ENCODE measurements at places on chromosomes 1 and 21.

- DNase-seq, result no peak
Observed at GRCh38 chr1:44822981-44823451, 14.7 kb downstream of the BTBD19 start.

DNA sequence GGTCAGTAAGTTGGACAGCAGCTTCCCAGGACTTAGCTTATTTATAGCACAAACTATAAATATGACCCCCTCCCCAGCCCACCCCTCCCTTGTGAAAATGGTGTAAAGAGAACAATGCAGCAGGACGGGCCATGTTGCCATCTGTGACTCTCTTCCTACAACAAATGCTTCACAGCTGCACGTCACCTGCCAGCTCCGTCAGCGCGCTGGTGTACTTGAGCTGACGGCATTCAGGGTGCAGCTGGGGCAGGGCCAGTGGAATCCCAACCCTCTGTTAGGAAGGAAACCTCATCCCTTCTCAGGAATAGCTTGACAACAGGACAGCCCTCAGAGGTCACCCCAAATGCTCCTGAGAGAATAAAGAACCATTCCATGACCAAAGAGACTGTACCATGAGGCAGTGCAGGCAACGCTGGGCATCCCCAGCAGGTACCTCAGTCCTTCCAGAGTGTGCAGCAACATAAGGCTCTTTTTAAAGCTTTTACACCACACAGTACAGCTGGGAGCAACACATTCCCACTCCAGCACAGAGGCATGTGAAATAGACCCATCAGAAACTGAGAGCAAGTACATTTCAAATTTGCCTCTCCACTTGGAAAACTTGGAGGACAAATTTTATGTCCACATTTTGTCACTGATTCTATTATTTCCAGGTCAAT is 85.0 kb downstream of the ATP1A1 start:
- DNase-seq, result no peak

- no peak for DNase-seq
Observed at GRCh38 chr1:11473491-11474034, 5.4 kb upstream of the DISP3 start.

- DNase-seq, result no peak
Observed at GRCh38 chr1:14723401-14723800, 124.9 kb downstream of the KAZN start.

DNA sequence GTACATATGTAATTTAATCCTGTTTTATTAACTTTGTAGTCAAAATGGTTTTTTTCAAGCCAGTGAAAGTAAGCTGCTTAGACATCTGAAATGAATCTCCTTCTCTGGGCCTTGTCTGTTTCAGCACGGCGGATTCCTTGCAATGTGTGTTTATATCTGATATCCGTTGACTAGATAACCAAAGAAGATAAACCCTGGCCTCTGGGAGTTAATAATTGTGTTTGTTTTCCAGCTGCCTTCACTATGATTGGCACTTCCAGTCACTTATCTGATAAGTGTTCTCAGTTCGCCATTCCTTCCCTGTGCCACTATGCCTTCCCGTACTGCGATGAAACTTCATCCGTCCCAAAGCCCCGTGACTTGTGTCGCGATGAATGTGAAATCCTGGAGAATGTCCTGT is 63.5 kb upstream of the UBE2U start:
- no peak for DNase-seq
